Stimulated activated CD8-positive, alpha-beta memory T cell treated with anti-CD3 and anti-CD28 coated beads, Interleukin-2, amount 100 ng/mL, for 48 hours (primary cell): ENCODE measurements at places on chromosomes 1 and 21.

GRCh38 chr1:81700728-81701470 lies 99.8 kb upstream of the ADGRL2 start:
- DNase-seq = no peak

GRCh38 chr1:104932949-104933679 lies 1183.4 kb downstream of the AMY1C start:
- DNase-seq = no peak

DNA sequence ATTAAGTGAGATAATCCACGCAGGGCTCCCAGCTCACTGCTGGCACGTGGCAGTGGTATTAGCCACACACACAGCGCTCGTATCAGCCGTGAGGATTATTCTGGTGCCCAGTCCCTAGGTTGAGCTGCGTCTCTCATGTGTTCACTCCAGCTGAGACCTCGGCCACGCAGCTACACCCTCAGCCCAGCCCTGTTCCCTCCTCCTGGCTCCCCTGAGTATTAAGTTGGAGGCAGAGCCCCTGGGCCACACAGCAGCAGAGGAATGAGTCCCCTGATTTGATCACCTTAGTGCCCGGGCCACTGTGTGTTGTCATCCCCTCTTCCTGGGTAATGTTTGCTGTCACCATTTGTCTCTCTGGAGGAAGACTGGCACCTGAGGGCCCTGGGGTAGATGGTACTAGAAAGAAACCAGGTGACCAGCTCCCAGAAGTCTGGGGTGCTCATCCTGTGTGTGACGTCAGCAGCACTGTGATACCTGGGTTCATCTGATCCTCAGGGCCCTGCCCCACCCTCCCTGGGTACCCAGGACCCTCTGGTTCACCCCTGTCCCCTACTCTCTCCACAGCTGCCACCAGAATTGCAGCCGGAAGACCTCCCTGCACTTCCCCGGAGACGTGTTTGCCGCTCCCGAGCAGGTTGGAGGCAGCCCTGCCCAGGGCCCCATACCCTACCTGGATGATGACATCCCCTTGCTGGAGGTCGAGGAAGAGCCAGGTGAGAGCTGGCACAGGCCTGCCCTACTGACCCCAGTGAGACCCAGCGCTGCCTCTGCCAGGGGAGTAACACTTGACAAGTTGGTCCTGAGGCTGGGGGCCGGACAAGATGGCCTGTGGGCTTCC lies 40.1 kb downstream of the DISP3 start:
- DNase-seq = no peak

- no peak for DNase-seq
These were observed 10.0 kb downstream of the TSEN15 start for GRCh38 chr1:184061396-184062003.

DNA sequence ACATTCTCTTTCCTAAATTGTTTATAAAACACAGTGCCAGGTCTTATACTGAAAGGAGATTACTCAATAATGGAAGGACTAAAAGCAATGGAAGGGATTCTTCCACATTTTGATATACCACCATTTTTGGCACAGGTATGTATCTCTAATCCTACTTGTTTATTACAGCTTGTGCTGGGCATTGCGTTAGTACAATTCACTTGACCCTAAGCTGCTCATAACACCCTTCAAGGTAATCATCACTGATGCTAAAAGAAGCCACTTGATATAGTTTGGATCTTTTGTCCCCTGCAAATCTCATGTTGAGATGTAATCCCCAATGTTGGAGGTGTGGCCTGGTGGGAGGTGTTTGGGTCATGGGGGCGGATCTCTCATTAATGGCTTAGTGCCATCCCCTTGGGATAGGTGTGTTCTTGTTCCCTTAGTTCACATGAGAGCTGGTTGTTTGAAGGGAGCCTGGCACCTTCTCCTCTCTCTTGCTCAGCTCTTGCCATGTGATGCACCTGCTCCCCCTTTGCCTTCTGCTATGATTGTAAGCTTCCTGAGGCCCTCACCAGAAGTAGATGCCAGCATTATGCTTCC lies 71.1 kb downstream of the NIBAN1 start:
- DNase-seq = no peak

- DNase-seq = no peak
These were observed 86.0 kb upstream of the SELENON start for GRCh38 chr1:25713961-25714360.

- DNase-seq = no peak
These were observed 90.5 kb downstream of the VWA5B1 start for GRCh38 chr1:20381045-20381641.

DNA sequence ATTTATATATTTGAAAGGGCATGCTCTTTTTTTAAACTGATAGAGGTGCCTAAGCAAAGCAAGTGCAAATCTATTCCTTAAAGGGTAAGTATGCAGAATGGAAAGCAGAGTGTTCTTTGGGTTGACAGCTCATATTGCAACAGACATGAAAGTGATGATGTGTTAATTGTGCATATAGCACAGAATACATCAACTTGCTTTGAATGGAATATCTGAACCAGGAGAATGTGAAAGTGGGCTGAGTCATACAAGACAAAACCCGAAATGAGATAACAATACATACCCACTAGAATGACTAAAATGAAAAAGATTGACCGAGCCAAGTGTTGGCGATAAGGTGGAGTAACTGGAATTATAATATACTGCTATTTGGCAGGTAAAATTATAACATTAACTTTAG lies 4.3 kb downstream of the CR1 start:
- DNase-seq = no peak

DNA sequence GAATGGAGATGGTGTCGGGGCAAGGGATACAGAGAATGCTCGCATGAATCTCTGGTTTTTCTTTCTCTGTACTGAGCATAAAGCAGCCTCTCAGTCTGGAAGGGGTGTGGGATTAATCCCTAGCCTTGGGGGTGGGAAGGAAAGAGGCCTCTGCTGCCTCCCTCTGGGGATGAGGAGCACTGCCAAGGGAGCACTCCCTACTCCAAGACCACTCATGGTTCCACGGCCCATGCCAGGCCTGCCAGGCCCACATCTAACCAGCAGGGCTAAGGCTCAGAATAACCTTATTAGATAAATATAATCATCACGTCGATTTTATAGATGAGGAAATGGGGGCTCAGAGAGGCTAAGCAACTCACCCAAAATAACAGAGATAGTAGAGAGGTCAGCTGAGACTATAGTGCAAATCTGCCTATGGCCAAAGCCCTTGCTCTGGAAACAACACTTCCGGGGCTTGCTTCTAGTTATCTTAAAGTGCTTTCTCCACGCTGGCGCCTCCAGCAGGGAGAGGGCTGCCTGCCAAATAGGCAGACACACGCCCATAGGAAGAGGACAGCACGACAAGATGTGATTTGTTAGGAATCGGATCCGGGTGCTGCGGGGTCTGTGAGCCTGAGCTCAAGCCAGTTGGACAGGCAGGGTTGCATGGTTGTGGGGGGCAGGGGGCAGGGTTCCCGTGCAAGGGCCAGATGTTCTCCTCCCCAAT lies 522 bp downstream of the TEX35 start:
- DNase-seq = no peak

DNA sequence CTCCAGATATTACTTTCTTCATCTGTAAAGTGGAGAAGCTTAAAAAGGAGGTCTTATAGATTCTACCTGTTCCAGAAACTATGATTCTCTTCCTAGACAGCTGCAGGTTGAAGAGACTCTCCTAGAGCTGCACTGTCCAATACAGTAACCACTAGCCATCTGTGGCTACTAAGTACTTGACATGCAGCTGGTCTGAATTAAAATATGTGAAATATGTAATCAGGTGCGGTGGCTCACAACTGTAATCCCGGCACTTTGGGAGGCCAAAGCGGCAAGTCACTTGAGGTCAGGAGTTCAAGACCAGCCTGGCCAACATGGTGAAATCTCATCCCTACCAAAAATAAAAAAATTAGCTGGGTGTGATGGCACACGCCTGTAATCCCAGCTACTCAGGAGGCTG lies 15.8 kb downstream of the APP start:
- no peak for DNase-seq

GRCh38 chr1:198212675-198213074 lies 55.9 kb downstream of the NEK7 start:
- DNase-seq = no peak

- DNase-seq = no peak
These were observed 66.1 kb downstream of the IARS2 start for GRCh38 chr1:220160027-220160426.

- DNase-seq = no peak
These were observed 1.7 kb downstream of the AGMAT start for GRCh38 chr1:15583016-15583706.

- no peak for DNase-seq
These were observed 59.9 kb downstream of the WARS2 start for GRCh38 chr1:119080586-119080985.

GRCh38 chr1:180515857-180516388 lies 13.5 kb upstream of the ACBD6 start:
- peak; percentile 19 for DNase-seq

DNA sequence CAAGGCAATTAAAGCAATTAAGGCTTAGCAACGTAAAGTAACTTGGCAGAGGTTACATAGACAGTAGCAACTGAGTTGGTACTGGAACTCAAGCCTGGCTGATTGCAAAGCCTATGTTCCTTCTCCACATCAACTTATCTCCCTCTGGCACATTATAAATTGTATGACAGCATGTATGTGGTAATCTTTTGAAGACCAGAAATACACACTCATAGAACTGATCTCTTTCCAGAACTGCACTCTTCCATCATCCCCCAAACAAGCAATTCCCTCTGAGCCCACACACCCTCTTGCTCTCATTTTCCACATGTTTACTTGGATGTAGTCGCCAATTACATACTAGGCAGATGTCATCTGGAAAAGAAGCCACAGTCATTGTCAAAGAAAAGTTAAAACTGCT lies 502.2 kb downstream of the PLPP3 start:
- DNase-seq = no peak

DNA sequence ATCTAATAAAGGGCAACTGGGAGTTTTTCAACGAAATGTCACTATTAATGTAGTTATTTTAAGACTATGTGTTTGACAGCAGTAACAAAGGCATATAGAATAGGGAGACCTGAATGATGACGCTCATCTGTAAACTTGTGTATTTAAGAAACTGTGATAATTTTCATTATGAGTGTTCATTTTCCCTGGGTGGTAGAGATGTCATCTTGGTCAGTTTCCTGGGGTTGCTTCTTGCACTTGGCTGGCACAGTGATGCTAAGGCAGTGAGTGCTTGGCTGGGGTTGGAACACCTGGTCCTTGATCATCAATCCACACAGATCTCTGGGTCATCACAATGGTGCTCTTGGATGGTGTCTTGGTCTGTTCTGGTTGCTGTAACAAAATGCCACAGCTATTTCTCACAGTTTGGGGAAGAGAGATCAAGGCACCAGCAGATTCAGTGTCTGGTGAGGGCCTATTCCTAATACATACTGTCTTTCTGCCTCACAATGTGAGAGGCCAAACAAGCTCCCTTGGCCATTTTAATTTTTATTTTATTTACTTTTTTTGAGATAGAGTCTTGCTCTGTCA lies 7.9 kb upstream of the SMYD2 start:
- DNase-seq = no peak

GRCh38 chr1:223022641-223023473 lies 120.2 kb downstream of the TLR5 start:
- DNase-seq = no peak

GRCh38 chr1:234561319-234561718 lies 48.7 kb downstream of the IRF2BP2 start:
- DNase-seq = no peak

DNA sequence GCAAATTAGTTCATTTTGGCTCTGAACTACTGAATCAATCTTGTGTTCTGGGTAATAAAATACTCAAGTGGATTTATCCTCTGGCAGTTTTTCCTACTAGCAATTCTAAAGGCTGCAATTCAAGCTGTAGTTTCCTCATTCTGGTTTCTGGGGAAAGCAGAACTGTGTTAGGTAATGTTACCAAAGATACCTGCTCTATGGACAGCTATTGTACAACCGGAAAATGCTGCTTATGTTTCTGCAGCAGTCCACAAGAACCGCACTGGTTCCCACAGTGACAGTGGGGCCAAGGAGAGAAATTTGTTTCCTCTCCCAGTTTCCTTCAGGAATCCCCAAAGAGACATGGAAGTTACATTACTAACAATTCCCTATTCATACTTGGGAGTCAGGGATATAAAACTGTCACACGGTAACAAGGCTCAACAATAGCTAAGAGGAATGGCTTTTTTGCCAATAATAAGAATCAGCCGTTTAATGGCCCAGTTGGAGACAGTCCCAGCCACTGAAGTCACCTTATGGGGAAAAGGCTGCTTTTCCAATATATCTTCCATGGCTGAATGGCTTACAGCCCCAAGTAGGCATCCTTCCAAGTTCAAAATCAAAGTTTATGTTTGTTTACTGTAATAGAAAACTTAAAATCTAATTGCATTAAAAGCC lies 52.6 kb downstream of the PCNX2 start:
- DNase-seq = no peak

DNA sequence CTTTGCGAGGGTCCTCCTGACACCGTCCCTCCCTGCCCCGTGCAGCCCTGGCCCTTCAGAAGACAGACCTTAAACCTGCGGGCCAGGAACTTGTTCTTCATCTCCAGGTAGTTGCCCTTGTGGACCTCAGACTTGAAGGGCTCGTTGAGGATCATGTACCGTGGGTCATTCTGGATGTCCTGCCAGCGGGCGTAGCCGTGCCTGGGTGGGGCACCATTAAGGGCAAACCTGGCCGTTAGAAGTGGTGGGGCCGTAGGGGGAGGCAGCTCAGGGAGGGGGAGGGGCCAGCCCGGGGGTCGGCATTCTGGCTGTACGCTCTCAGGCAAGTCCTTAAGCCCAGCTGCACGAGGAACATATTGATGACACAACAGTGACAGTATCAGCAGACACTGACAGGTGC lies 64.6 kb downstream of the KCNAB2 start:
- no peak for DNase-seq

DNA sequence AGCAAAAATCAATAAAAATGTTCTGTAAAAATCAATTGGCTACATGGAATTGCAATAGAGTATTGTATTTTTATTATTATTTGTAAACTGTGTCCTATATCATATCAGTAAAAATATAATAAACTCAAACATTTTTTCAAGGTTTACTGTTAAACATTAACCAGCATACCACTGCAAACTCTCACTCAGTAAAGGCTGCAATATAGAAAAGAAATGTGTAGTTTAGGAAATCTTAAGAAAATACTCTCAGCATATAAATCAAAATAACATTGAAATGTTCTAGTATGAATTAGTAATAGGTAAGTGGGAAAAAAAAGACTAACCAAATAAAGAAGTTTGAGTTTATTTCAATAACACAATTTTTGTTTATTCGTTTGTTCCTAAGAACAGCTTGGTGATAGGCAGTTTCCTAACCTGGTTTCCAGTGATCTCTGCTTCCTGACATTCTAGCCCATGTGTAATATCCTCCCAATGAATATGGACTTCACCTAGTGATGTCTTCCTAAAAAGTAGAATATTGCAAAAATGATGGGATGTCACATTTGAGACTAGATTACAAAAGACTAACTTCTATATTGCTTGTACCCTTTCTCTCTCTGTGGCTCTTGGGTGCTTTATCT lies 870.1 kb downstream of the BRINP3 start:
- no peak for DNase-seq

DNA sequence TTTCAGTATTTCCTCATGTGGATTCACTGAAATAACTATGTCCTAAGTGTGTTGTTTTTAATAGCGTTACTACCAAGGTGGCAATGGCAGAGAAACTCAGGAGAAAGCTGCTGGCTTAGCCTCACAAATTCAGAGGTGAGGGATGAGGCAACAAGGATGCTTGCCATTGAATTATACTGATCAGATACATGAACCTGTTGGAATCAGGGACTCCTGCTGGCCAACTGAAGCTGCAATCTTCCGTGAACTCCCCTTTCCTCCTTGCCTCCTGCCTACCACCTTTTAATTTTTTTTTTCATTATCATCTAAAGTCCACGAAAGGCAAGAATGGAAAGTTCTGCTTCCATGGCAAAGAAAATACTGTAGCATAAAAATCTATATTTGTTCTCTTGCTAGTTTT lies 254.7 kb downstream of the NFIA start:
- no peak for DNase-seq

- DNase-seq = no peak
These were observed 473.4 kb downstream of the CAMTA1 start for GRCh38 chr1:7258589-7259135.
